ENCODE measurements at places on chromosomes 6 and 20.

DNA sequence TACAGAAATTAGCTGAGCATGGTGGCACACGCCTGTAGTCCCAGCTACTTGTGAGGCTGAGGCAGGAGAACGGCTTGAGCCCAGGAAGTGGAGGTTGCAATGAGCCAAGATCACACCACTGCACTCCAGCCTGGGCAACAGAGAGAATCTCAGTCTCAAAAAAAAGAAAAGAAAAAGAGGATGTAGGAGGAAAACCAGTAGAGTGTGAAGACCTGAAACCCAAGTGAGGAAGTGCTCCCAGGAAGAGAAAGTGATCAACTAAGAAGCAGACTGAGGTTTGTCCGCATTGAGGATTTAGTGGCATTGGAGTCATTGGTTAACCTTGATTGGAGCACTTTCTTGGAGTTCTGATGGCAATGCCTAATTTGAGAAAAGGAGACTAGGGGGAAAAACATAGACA, 20.6 kb upstream of the TASP1 start:
- H3K27me3 ChIP-seq = no peaks in the 10 kb centered on the region
- H3K4me3 ChIP-seq = no peak overlapping the region
- H3K36me3 ChIP-seq = no peaks in the 10 kb centered on the region
- no peak overlapping the region for H3K27ac ChIP-seq
- no peaks in the 10 kb centered on the region for H3K4me1 ChIP-seq

GRCh38 chr6:2891768-2892170, 11.3 kb downstream of the SERPINB9 start:
- H3K27ac ChIP-seq = no peak overlapping the region
- no peaks in the 10 kb centered on the region for H3K36me3 ChIP-seq
- H3K4me3 ChIP-seq = no peak overlapping the region
- DNase-seq = no peak

GRCh38 chr6:101650402-101651100, 257.0 kb downstream of the GRIK2 start:
- H3K27ac ChIP-seq = no peak overlapping the region
- no peak overlapping the region for H3K4me3 ChIP-seq
- no peaks in the 10 kb centered on the region for H3K36me3 ChIP-seq
- H3K4me1 ChIP-seq = no peaks in the 10 kb centered on the region
- H3K27me3 ChIP-seq = no peaks in the 10 kb centered on the region

DNA sequence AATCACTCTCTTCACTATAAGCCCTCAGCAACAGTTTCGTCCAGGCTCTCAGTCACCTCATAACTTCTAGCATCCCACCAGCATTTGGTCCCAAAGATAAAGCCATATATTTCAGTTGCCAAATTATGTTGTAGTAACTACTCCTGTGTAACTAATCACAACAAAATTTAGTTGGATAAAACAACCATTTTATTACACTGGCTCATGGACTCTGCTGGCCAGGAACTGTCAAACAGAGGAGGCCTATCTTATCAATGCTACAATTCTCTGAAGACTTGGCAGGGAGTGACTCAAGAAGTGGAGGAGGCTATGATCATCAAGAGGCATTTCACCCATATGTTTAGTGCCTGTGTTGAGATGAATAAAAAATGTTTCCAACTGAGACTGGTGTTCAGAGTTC, 1082.3 kb upstream of the GJE1 start:
- no peak overlapping the region for H3K27ac ChIP-seq
- H3K36me3 ChIP-seq = no peaks in the 10 kb centered on the region
- no peaks in the 10 kb centered on the region for H3K4me1 ChIP-seq
- H3K27me3 ChIP-seq = no peaks in the 10 kb centered on the region
- no peak overlapping the region for H3K4me3 ChIP-seq

Measured in hepatocyte (in vitro differentiated cells).